ENCODE measurements at places on chromosomes 1 and 21.

DNA sequence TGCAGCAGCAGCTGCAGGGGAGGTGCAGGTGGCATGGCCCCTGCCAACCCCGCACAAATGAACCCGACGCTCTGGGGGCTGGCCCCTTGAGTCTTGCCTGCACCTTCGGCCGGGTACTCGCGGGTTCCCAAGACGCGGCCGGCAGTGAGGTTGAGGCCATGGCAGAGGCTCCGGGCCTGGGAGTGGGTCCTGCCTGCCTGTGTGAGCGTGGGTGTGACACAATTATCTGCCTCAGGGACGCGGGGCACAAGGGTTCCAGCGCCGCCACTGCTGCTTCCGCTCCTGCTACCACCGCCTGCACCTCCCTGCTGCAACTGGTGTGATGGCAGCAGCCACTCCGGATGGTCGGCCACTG lies 20.9 kb upstream of the TGFB2 start:
- DNase-seq: no peak

- DNase-seq: no peak
These were observed 231.9 kb downstream of the PTPRU start for GRCh38 chr1:29467989-29468900.

DNA sequence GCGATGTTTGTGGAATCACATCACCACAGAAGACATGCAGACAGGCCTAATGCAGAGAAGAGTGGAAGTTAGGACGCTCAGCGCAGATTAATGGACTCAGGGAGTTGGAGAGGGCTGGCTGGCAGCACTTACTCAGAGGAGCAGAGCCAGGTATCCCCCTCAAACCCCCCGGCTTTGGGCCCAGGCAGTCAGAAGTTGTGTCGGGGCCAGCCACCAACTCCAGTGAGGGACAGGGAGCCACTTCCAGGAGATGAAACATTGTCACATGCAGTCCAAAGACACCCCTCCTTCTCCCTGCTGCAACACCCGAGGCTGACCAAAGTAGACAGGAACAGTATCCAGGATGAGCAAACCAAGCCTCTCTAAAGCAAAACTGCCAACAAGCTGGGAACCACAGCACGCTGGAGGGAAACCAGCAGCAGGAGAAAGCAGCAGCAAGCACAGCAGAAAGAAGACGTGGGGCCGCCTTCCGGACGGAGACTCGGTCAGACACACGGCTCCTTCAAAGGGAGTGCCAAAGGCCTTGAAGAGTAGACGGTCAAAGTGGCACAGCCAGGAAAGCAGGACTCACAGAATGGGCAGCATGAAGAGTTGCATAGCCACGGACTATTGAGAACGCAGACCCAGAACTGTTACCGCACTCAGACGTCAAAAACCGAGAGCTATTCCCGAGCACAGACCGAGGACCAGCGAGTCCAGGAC lies 149.3 kb downstream of the PCBP3 start:
- DNase-seq: no peak

- no peak for DNase-seq
These were observed 25.8 kb upstream of the BCAS2 start for GRCh38 chr1:114607223-114607622.
